Activated T-cell treated with anti-CD3 and anti-CD28 coated beads, Interleukin-2, amount 50 U/mL, for 24 hours (primary cell): ENCODE measurements at places on chromosomes 2 and 18.

- no peak for DNase-seq
These were observed 65.5 kb downstream of the MTX2 start for GRCh38 chr2:176334729-176335128.

DNA sequence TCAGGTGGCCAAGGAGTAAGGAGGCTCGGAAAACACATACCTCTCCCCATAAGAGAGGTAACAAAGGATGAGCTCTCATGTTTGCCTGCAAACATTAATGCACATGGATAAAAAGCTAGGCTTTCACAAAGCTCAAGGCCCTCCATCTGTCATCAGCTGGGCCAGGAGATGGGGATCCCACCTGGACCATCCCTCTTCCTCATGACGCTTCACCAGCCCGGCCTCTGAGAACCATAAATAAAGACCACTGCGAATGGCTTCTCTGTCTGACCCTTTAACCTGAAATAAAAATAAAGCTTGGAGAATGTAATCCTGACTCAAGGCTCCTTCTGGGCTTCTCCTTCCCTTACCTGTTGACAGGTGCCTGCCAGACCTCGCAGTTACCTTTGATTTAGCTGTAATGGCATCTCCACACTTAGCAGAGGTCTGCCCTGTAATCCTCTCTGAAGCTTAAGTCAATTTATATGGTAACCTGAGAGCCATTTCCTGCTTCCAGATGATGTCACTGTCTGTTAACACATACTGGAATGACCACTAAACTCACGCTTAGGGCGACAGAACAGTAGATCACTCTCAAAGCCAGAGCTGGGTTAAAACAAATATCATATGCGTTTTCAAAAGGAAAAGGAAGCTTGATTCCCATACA lies 29.3 kb upstream of the FOXI3 start:
- no peak for DNase-seq

- DNase-seq, result no peak
These were observed 593.7 kb upstream of the CHAC2 start for GRCh38 chr2:53173698-53174455.

DNA sequence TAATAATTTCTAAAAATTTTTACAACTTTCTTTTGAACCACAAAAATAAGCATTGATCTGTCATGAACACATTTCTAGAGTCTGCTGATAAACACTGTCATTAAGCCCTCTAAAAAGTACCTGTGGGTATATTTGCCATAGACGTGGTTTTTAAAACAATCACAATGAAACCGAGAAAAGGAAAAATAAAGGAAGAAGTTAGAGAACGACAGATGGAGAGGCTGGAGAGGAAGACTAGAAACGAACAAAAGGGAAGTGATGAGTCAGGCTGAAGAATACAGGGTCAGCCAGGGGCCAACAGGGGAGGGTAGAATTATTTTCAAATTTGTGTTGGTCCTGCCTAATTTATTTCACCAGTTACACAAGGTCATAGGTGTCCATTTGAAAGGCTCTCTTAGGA lies 62.0 kb downstream of the MYL12B start:
- DNase-seq, result no peak

DNA sequence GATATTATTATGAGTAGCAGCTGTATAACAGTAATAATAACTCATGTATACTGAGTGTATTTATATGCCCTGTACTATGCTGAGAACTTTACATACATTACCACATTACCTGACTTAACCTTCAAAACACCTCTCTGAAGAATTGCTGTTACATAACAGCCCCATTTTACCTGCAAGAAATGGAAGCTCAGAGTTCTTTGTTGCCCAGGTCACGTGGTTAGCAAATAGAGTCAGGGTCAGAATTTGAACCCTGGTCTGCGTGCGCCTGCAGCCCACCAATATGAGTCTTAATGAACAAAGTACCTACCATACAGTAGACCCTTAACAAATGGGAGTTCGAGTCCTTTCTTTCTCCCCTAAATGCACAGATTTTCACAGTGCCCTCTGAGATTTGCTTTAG lies 101.9 kb downstream of the MCFD2 start:
- no peak for DNase-seq

DNA sequence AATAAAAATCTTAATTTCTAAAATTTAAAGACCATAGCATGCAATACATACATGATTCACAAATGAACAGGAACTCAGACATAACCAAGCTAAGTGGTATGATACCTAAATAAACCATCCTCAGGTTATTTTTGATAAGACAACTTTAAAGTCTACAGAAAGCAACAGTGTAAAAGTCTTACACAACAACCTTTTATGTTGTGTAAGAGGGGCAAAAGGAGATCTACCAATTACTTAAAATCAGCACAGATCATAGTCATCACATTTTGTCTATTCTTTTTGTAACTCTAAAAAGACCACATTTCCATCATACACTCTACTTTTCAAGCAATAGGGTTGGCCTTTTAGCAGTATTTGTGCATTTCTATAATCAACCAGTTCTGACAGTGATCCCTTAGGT lies 16.3 kb downstream of the SP3 start:
- DNase-seq, result no peak

DNA sequence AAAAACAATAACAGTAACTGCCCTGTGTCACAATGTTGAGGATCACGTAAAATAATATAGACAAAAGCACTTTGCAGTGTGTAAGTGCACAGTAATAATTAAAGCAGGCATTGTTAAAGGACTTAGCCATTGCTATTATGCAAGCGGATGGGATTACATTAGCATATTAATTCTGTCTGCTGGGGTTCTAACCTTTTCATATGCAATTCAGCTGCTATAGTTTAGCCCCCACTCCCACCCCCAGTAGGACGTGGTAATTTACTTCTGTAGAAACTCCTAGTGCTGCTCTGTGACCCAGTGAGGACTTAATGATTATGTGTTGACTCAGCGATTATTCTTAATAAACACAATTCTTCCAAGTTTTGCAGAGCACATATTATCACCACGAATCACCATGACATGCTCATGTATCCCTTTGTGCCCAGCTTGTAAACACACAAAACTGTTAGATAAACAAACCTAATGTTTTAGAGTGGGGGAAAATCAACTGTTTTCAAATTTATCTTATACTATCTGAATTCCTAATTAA lies 5.1 kb upstream of the ADAM23 start:
- no peak for DNase-seq

- DNase-seq, result no peak
These were observed 85.9 kb upstream of the KLF7 start for GRCh38 chr2:207251573-207252192.

- no peak for DNase-seq
These were observed 38.3 kb downstream of the TMEM17 start for GRCh38 chr2:62467475-62468321.

DNA sequence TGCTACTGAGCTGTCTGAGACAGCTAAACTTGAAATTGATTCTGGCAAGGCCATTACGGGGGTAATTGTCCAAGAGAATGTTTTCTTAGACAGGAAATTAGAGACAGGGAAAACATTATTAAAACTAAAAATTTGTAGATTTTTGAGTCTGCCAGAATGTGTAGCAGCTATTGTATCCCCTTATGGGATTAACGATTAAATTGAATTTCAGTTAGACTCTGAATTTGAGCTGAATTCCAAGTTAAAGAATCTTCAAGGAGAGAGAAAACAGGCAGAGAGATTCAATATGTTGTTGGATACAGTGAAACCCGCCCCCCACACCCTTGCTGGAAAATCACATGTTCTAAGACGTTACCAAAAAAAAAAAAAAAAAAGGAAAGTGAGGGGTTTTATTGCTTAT lies 32.7 kb upstream of the CCDC68 start:
- no peak for DNase-seq

DNA sequence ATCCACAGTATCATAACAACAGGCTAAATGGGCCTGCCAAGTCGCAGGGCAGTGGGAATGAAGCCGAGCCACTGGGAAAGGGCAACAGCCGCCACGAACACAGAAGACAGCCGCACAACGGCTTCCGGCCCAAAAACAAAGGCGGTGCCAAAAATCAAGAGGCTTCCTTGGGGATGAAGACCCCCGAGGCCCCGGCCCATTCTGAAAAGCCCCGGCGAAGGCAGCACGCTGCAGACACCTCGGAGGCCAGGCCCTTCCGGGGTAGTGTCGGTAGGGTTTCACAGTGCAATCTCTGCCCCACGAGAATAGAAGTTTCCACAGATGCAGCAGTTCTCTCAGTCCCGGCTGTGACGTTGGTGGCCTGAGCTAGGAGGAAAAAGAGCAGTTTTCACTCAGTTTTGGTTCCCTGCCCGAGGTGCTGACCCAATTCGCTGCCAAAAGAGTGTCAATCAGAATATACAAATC lies 32.2 kb downstream of the KCTD18 start:
- no peak for DNase-seq

GRCh38 chr18:468955-469790 lies 31.3 kb downstream of the COLEC12 start:
- no peak for DNase-seq

DNA sequence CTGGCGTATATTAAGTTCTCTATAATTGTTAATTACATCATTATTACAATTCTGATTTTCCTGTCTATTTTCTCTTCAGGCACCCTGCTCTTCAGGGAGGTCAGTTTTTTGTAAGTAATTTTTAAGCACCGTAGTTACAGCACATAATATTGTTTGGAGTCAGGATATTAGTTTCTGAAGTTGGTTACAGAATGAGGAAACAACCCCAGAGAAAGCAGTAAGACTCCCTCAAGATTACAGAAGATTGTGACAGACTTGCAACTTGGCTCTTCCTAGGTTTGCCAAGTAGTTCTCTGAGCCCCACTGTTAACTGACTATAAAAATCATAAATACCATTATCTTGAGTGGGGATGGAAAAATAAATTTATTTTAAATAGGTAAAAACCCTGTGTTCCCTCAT lies 921 bp downstream of the RPE start:
- no peak for DNase-seq

DNA sequence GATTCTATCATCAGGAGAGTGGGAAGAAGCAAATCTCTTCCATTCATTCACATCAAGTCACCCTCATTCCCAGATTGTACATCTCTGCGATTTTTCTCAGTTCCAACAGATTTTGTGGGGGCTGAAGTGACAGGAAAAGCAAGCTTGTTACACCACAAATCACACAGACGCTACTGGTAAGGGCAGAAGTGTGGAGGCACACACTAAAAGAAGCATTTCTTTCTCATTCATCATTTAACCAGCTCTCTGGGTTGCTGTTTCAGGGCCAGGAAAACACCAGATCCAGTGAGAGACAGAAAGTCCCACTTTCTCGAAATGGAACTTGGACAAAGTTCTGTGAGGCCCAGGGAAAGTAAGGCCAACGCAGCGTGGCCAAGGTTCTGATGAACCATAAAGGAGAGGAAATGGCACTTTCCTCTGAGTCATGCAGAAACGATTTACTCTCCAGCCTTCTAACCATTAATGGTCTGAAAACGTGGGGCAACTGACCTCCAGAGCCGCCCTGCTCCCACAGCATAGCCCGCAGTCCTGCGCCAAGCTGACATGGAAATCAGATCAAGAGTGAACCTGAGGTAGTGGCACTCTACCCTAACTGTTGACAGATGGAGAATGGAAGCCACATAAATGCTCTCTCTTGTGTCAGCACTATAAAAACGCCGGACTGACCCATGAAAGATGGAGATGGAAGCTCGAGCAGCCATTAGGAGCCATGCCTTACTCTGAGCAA lies 191.0 kb downstream of the C1D start:
- DNase-seq, result no peak

DNA sequence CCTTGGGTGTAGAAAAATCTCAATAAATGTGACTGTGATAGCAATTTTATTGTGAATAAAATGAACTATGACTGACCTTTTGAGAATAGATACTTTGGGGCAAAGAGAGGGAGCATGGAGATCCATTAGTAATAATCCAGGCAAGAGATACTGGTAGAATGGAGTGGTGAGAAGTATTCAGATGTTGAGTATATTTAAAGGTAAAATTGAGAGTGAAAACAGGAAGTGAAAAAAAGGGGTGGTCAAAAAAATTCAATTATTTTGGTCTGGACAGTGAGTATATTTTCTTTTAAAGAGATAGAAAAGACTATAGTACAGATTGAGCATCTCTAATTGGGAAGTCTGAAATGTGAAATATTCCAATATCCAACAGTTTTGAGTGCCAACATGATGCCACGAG lies 1515.6 kb upstream of the NXPH2 start:
- no peak for DNase-seq

GRCh38 chr2:84799772-84800171 lies 81.1 kb downstream of the TRABD2A start:
- no peak for DNase-seq

GRCh38 chr18:63346031-63346430 lies 21.0 kb downstream of the KDSR start:
- no peak for DNase-seq

DNA sequence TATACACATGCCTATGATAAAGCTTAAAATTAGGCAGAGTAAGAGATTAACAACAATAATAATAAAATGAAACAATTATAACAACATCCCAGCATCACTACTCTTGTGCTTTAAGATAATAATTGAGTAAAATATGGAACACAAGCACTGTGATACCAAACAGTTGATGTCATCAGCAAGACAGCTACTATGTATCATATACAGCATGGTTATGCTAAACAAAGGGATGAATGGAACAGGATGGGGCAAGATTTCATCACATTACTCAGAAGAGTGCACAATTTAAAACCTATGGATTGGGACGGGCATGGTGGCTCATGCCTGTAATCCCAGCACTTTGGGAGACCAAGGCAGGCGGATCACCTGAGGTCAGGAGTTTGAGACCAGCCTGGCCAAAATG lies 1221.0 kb downstream of the SUCLG1 start:
- no peak for DNase-seq

DNA sequence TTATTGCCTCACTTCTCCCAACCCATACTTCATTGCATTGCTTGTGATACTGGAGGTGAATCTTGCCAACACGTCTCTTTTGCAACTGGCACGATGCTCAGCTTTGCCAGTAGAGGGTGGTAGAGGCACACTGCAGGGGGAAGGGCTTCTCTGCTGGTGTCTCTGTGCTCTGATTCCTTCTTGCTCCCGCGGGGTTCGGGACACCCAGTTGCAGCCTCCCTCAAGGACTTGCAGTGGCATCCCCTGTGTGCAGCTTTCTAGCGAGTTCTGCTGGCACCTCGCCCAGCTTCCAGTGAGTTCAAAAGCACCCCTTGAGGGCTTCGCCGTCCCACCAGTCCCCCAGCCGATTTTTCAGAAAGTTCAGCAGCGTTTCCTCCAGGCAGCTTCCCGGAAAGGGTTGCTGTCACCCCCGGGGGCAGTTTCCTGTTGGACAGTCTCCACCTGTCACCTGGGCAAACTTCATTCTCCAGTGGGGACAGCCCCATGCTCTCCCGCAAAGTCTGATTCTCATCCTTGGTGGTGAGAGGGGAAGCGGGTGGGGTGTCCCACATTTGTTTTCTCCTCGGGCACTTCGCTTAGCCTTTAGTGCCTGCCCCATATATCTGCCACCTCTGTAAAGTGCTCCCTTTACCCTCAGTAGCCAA lies 35.4 kb upstream of the EN1 start:
- DNase-seq, result peak; percentile 71

DNA sequence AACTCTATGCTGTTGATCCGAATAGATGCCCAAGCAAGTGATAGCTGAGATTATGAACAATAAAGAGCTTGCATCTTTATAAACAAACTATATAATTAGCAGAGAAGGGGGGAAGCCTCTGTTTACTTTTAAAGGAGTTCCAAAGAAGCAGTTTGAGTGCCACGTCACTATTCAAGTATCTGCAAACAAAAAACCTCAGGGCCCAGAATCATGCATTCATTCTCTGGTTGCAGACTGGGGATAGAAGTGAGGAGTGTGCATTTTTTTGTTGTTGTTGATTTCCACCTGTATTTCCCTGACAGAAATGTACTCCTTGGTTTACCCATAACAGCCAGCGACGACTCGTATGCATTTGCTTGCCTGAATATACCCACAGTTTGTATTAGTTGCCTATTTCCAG lies 264.3 kb downstream of the PTGR3 start:
- no peak for DNase-seq
